ENCODE measurements at places on chromosomes 6 and 20.

- DNase-seq: no peak
Measured at GRCh38 chr6:80170433-80170832, 64.0 kb downstream of the BCKDHB start.

GRCh38 chr6:125392682-125393081 lies 90.9 kb upstream of the HDDC2 start:
- DNase-seq: no peak

GRCh38 chr6:133992992-133993680 lies 40.1 kb downstream of the TBPL1 start:
- DNase-seq: no peak

DNA sequence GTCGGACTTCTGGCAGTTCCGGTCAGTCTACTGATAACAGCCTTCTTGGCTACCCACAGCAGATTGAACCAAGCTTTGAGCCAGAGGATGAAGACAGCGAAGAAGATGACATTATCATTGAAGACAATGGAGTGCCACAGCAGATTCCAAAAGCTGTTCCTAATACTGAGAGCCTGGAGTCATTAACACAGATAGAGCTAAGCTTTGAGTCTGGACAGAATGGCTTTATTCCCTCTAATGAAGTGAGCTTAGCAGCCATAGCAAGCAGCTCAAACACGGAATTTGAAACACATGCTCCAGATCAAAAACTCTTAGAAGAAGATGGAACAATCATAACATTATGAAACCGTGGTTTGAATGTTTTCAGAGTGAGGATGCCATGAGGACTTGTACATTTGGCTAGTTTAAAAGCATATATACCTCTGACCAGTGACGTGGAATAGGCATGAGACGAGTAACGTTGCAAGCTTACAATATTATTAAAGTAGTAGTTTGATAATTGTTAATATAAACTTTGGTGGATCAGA lies 18.8 kb downstream of the PARD6B start:
- no peak for DNase-seq

DNA sequence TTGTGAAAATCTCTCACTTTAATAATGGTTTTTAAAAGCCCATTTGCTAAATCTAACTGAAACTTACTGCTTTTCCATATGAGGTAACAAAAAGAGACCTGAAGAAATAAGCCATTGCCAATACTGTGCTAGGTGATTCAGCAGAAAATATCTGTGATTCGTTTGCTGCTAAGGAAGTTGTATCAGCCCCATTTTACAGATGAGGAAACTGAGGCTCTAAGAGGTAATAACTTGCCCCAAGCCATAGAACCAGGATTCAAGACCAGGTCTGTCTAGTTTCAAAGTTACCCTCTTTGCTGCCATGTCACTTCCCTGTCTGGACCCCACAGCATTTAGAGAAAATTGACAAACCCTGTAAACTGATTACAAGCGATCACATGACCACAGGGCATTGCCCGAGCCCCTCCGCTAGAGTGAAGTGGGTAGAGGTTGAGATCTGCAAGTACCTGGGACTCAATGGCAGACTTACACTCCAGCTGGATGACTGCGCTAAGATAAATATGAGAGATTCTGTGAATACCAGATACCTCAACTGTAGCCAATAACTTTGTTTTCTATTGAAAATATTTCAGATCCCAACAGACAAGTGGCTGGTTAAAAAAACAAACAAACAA lies 69.3 kb downstream of the TNFRSF21 start:
- no peak for DNase-seq

DNA sequence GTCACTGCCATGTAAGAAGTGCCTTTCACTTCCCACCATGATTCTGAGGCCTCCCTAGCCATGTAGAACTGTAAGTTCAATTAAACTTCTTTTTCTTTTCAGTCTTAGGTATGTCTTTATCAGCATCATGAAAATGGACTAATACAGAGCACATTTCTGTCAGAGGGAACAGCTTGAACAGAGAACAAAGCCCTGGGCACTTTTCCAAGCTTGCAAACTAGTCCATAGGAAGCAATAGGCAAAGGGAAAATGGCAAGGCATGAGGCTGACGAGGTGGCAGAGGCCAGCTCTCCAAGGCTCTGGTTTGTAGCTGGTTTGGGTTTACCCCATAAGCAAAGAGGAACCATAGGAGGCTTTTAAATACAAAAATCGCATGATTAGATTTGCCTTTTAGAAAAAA lies 185.1 kb upstream of the HDDC2 start:
- no peak for DNase-seq

DNA sequence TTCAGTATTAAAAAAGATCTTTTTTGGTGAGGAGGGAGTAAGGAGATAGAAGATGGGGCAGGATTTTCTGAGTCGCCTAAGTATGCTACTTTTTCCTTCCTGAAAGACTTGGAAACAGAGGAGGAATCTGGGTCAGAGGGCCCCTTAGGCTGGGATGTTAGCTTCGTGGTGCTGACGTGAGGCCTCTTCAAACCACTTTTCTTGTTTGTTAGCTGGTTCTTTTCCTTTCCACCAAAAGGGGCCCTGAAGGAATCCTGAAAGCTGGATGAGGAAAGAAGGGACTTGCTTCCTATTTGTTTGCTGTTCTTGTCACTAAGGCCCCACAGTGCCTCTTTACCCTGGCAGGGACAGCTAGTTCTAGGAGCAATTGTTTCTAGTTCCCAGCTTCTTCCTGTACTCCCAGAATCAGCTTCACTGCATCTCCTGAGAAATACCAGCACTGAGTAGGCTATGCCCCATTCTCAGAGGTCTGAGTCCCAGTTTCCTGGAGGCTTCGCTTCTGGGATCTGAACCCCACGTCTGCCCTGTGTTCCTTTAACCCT lies 2.2 kb upstream of the IL20RA start:
- no peak for DNase-seq

GRCh38 chr6:141598487-141598886 lies 534.2 kb upstream of the GJE1 start:
- DNase-seq: no peak

DNA sequence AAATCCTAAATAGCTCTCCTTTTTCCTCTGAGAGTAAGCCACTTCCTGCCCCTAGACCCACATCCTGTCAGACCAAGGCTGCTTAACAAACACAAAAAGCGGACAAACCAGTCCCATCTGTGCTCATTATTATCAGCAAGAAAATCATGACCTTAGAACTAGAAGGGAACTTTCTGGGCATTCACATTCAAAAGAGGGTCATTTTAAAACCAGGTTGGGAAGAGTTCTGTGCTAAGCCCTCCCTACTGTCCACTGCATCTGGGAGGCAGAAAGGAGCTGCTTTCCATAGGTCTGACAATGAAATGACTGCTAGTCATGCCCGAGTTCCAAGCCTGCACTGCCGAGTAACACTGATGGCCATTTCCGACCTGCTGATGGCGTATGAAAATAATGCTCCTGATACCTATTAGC lies 15.4 kb downstream of the EZR start:
- no peak for DNase-seq

- no peak for DNase-seq
Measured at GRCh38 chr6:72553531-72554511, 68.0 kb upstream of the KCNQ5 start.

DNA sequence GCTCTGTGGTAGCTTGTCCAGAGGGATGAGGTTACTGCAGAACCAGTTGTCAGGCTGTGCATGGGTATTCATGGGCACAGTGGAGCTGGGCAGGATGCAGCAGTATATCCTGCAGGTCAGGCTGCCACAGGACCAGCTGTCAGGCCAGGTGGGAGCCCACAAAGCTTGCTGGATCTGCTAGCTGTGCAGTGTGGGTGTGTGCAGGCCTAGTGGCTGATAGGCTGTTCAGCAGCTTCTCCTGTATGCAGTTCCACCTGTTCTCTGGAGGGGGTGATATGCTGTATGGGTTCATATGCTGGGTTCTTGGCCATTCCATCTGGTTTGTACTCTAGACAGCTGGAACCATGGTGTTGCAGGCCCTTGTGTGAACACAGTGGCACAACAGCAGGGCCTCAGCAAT lies 40.6 kb upstream of the TPD52L1 start:
- no peak for DNase-seq

DNA sequence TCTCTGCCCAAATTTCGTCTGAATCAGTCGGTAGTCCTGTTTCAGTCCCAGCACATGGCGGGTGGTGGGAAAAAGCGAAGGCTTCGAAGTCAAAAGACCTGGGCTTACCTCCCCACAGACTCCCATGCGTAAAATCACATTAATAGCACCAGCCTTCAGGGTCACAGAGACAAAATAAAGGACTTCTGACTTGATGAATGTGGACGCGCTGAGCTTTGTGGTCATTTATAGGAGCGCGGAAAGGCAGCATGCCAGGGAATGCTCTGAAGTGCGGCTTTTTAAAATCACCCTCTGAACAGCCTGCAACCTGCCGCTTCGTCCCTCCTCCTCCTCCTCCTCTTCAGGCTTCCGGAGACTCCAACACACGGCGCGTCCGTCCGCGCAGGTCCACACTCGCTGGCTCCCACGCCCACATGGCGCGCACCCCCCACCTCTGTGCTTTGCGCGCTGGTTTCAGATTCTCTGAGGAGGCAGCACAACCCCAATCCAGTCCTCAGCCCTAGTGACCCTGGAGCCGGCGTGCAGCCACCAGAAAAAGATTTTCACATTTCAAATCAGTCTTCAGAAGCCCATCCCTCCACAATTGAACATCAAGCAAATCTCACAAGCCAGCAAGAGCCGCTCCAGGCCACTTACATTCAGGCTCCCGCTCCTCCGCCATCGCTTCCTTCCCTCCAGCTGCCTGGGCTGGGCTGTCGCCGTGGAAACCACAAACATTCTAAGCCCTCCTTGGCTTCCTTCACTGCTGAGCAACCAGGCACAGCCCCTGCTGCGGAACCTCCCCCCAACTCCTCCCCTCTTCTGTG lies at the start of gene C6orf118:
Gene C6orf118 (minus strand): TSS at position 680 of the 806 bp plus-strand sequence. CDS start 19 bp downstream, at position 661.
- peak; percentile 1 for DNase-seq

- no peak for DNase-seq
Measured at GRCh38 chr6:47016909-47017308, 25.2 kb downstream of the ADGRF1 start.

- no peak for DNase-seq
Measured at GRCh38 chr6:57324538-57324937, 7.1 kb downstream of the PRIM2 start.

DNA sequence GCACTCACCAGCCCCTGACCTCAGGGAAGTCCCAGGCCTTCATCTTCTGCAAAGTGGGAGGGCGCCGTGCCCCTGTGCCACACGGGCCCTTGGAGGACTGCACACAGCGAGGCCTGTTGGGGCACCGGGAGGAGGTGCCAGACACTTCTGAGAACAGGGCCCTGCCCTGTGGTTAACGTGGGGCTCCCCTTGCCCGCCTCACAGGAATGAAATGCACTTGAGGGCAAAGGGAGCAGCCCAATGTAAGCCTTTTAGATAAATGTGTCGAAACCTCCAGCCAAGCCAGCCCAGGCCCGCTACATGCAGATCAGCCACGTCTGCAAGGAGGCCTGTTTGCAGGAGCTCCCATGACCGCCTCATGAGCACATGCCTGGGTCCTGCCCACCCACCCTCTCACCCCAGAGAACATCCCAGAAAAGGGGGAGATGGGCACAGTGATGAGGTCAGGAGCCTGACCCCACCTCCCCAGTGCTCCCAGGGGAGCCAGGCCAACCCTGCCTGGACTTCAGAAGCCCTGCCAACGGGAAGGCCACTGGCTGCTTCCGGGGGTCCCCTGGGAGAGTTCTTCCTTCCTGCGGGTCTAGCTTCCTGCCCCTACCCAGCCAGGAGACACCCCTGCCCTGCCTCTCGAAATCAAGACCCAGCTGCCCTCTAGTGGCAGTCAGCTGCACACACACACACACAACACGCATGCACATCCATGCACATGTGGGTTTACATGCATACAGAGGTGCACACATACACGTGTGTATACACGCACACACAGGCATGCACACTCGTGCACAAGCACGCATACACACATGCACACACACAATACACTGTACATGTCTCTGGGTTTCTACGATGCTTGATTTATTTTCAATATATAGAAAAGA lies 178.7 kb downstream of the TAF4 start:
- DNase-seq: no peak

GRCh38 chr20:9119776-9120175 lies 50.9 kb downstream of the PLCB4 start:
- DNase-seq: no peak

GRCh38 chr6:12208190-12208589 lies 82.0 kb upstream of the EDN1 start:
- no peak for DNase-seq

DNA sequence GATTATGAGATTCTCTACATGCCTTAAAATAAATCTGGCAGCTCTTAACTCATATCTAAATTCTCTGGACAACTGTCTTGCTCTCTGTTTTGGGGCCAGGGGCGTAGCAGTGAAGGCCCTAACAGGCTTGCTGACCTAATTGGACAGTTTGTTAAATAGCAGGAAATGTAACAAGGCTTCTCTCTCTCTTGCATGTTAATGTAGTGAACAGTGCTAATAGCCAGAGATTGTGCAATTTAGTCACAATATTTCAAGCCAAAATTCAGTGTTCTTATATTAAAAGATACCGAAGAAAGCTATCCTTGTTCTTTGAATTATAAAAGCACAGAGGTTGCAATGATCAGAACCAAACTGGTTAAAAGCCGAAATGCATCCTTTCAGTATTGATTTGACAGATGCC lies 3.0 kb downstream of the PPP1R3D start:
- DNase-seq: no peak

- no peak for DNase-seq
Measured at GRCh38 chr20:57313230-57313629, 16.4 kb upstream of the SPO11 start.

GRCh38 chr6:28408076-28408802 lies 8.7 kb upstream of the ZSCAN12 start:
- no peak for DNase-seq

DNA sequence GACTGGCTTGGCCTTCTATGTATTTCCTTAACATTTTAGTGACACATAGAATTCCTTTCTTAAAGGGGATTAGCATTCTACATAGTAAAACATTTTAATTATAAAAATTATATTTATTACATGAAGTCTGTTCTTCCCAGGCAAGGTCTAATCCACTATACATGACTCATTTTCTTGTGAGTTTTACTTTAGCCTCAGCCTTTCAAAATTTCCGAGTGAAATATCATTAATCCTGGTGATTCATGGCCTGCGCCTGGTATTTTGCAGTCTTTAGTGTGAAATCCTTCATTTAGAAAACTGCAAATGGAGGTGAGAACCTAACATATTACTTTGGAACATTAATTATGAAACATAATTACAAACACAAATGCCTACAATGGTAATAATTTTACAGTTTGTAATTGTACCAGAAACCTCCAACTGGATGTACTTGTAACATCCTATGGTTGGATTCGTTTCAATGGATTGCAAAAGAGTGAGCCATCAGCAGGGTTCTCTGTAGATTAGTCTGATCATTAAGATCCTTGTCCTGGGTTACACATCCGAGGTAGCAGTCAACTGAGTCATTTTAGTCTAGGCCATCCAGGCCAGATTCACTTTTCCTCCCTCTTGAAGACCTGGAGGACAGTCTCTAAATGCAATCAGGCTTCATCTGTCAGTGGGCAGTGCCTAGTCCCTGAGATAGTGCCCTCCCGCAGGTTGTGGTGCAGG lies 272.0 kb downstream of the PACRG start:
- DNase-seq: no peak

DNA sequence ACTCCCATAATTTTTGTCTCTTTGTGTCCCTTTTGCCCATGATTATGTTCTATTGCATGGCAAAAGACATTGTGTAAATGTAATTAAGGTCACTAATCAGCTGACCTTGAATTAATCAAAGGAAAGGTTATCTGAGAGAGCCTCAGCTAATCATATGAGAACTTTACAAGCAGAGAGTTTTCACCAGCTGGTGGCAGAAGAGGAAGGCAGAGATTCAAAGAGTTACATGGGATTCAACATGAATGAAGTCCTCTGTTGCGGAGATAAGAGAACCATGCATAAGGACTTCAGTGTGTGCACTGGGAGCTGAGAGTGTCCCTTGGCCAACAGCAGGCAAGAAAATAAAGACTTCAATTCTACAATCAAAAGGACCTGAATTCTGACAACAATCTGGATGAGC lies 494.1 kb upstream of the ARID1B start:
- no peak for DNase-seq

Data from SK-N-MC (cell line).